ENCODE measurements at places on chromosomes 11 and 22. TPM values are rescaled to one million over a fixed set of nuclear protein-coding genes. Genes with fewer than 3 reads are reported as not detected.

GRCh38 chr11:61639816-61640443 lies 40.3 kb upstream of the DAGLA start:
- no peaks in the 10 kb centered on the region for H3K36me3 ChIP-seq
- peaks cover 16% of the 10 kb centered on the region for H3K27me3 ChIP-seq
- H3K27ac ChIP-seq, result peak overlapping the region; percentile 59
- DNase-seq, result peak; percentile 31
- H3K4me1 ChIP-seq, result peaks cover 7% of the 10 kb centered on the region

RAB1B gene
- 76.9 TPM for total RNA-seq

MYOD1 gene
- not detected for total RNA-seq

AMOTL1 gene
- 49.5 TPM for total RNA-seq

MAJIN gene
- total RNA-seq, result not detected

DNA sequence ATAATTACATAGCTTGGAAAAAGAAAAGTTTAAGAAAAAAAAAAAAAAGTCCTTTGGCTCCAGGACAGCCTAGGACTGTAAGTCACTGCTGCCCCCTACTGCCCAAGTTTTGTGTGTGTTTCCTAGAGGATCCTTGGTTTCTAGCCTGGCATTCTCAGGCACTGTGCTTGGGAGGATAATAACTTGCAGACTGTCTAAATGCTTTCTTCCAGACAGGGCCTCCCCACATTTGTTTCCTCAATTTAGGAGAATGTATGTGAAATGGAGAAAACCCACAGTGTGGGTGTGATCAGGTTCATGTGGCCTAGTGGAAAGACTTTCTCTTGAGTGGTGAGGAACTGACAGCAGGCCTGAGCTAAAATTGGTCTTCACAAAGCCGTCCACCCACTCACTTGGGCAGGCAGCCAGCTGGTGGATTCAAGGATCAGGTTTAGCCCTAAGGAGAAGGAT lies 191.0 kb downstream of the NAV2 start:
- H3K4me3 ChIP-seq, result no peak overlapping the region
- peak; percentile 83 for DNase-seq

CRYAB gene
- total RNA-seq, result 6.5 TPM

GRCh38 chr11:132402071-132402684 lies 1031.8 kb downstream of the NTM start:
- no peaks in the 10 kb centered on the region for H3K27me3 ChIP-seq
- H3K4me3 ChIP-seq, result no peak overlapping the region
- H3K27ac ChIP-seq, result no peak overlapping the region
- H3K4me1 ChIP-seq, result no peaks in the 10 kb centered on the region
- no peaks in the 10 kb centered on the region for H3K36me3 ChIP-seq
- DNase-seq, result peak; percentile 51

GRCh38 chr22:50199251-50199721 lies 1.5 kb upstream of the SELENOO start:
- no peaks in the 10 kb centered on the region for H3K27me3 ChIP-seq
- H3K4me1 ChIP-seq, result peaks cover 4% of the 10 kb centered on the region
- H3K27ac ChIP-seq, result no peak overlapping the region
- DNase-seq, result no peak
- H3K4me3 ChIP-seq, result no peak overlapping the region

DNA sequence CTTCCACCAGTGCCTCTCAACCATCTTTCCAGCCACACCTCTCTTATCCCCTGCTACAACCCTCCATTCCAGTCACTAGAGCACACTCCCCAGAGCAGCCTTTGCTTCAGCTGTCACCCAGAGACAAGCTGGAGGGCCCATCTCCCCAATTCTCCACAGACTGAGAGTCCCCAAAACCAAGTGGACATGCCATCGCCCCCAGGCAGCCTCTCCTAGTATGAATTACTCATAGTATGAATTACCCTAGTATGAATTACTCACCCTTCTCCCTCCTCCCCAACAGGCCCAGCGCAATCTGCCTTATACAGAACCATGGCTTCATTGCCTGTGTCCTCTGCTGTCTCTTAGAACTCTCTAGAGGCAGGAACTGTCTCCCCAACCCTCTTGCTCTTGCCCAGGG lies 24.8 kb downstream of the MYH9 start:
- H3K27me3 ChIP-seq, result no peaks in the 10 kb centered on the region
- H3K4me3 ChIP-seq, result no peak overlapping the region
- DNase-seq, result no peak
- H3K4me1 ChIP-seq, result peaks cover 70% of the 10 kb centered on the region

DNA sequence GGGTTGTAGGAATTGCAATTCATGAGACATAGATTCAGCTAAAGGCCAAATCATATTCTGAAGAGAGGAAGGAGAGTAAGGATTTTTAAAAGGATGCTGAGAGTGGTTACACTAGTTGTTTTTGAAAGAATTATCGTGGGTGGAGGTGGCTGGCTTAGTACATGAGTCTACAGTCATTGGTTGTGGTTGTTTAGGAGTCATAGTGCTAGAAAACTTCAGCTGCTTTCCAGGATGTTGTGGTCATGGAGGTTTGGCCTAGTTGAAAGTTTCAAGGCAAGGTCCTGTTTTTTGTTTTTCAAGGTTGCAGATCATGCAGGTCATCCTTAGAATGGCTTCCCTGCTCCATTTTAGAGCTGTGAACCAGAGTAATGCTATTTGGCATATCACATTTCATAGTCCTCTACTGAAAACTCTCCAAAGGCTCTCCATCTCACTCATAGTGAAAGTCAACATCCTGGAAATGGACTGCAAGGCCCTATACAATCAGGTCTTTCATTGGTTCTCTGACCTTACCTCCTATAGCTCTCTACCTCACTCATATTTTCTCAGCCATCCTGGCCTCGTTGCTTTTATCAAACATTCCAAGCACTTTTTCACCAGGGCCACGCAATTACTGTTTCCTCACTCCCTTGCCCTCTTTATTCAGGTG lies 26.1 kb upstream of the ZBTB44 start:
- DNase-seq, result peak; percentile 2
- H3K36me3 ChIP-seq, result no peaks in the 10 kb centered on the region
- H3K27ac ChIP-seq, result no peak overlapping the region
- no peaks in the 10 kb centered on the region for H3K4me1 ChIP-seq
- no peak overlapping the region for H3K4me3 ChIP-seq
- H3K27me3 ChIP-seq, result peaks cover 7% of the 10 kb centered on the region

- no peak overlapping the region for H3K4me3 ChIP-seq
- no peaks in the 10 kb centered on the region for H3K4me1 ChIP-seq
- no peaks in the 10 kb centered on the region for H3K36me3 ChIP-seq
- DNase-seq, result no peak
Measured at GRCh38 chr22:43365715-43366440, 22.7 kb upstream of the SCUBE1 start.

DNA sequence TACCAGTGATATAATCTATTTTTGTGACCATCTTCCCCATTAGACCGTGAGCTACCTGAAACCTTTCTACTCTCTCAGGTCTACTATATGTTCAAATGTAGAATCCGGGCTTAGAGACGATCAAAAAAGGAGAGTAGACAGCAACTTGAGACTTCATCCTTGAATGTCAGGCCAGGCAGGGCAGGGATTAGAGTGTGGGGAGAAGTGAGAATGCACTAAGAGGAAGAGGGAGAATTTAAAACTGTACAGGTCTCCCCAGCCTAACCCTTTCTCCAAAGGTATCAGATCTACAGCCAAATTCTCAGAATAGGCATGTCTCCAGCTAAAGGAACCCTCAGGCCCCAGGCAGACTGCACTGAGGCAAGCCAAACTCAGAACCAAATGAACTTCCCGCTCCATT lies 935 bp downstream of the LAMTOR1 start:
- peak overlapping the region; percentile 75 for H3K4me3 ChIP-seq
- peak overlapping the region; percentile 94 for H3K27ac ChIP-seq
- no peak for DNase-seq
- H3K4me1 ChIP-seq, result peaks cover 9% of the 10 kb centered on the region
- H3K36me3 ChIP-seq, result peaks cover 30% of the 10 kb centered on the region

GRCh38 chr11:117154468-117154867 lies 10.4 kb downstream of the PAFAH1B2 start:
- peaks cover 31% of the 10 kb centered on the region for H3K36me3 ChIP-seq
- H3K27me3 ChIP-seq, result no peaks in the 10 kb centered on the region
- H3K4me3 ChIP-seq, result no peak overlapping the region
- H3K27ac ChIP-seq, result no peak overlapping the region
- H3K4me1 ChIP-seq, result no peaks in the 10 kb centered on the region

GRM5 gene
- under 0.01 TPM for total RNA-seq
